ENCODE measurements at places on chromosomes 1 and 21.

- no peak for DNase-seq
Observed at GRCh38 chr1:226722240-226722900, 16.7 kb downstream of the ITPKB start.

GRCh38 chr21:8993943-8994639, 1527.3 kb upstream of the TPTE start:
- DNase-seq, result no peak

- no peak for DNase-seq
Observed at GRCh38 chr1:116954440-116954839, 44.7 kb downstream of the PTGFRN start.

DNA sequence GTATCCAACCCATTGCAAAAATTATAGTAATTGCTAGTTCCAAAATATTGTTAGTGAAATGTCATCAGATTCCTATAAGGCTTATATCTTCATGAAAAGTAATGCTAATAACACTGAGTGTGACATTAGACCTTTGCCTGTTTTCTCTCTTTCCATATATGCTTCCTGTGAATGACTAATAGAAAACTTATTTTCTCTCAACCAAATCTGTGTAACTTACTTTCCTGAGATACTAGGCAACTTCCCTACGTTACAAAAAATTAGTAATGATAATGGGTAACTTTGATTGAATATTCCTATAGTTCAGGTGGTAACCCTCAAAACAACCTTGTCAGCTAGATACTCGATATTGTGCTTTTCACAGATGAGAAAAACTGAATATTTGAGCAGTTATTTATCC, 124.2 kb upstream of the HNRNPU start:
- no peak for DNase-seq

- no peak for DNase-seq
Observed at GRCh38 chr1:210402560-210402959, 73.9 kb downstream of the HHAT start.

- no peak for DNase-seq
Observed at GRCh38 chr1:53896635-53897229, 2.7 kb downstream of the DIO1 start.

- no peak for DNase-seq
Observed at GRCh38 chr1:50175719-50176639, 67.3 kb downstream of the ELAVL4 start.

DNA sequence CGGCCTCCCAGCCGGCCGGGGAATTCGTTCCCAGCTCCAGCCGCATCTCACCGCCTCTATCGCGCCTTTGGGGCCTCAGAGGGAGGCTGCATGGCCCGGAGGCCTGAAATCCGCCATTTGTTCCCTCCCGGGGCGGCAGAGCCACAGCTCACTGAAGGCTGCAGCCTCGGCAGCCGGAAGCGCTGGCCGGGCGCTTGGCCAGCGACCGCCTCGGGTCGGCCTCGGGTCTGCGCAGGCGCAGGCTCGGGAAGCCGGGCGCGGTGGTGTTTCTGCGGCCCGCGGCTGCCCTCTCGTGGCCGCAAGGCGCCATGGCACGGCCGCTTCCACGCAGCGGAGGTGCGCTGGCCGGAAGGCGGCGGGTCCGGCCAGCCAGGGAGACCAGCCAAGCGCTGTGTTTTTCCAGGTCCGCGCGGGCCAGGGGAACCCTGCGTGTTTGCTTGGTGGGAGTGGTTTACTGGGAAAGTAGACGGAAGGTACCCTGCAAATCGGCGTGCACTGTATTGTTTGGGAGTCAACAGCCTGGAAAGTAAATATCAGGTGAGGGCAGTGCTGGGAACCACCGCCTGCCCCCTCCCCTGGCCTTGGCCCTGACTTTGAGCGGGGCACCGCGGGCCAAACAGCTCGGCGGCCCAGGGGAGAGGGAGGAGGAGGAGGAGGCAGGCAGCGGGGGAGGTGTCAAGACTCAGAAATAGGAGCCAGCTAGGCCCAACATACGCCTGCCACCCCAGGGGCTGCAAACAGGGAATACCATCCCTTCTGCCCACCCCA, 52.7 kb upstream of the CD34 start:
- DNase-seq, result peak; percentile 71

- DNase-seq, result no peak
Observed at GRCh38 chr1:213083112-213083445, 32.0 kb downstream of the RPS6KC1 start.

DNA sequence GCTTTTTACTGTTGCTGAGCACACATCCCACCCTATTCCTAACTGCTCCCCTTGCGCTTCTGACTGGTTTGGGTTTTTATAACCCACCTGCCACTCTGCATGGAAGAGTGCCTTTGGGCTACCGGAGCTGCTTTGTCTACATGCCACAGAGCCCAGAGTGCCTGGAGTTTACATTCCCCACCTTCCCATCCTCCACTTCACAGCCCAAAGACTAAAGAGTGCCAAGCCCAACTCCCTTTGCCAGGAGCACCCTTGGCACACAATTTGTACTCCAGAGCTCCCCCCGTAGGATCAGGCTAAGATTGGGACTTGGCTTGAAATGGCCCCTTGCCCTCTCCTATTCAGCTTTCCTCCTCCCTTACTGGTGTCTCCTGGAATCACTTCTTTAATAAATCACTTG, 63.3 kb downstream of the LHX9 start:
- no peak for DNase-seq

GRCh38 chr1:21673277-21673780, 4.2 kb upstream of the RAP1GAP start:
- no peak for DNase-seq

- no peak for DNase-seq
Observed at GRCh38 chr21:41054018-41054578, 113.9 kb upstream of the BACE2 start.

Data from activated CD4-positive, alpha-beta T cell treated with anti-CD3 and anti-CD28 coated beads for 1 hour (primary cell).